Neural progenitor cell (in vitro differentiated cells): ENCODE measurements at places on chromosomes 6 and 20. TPM values are rescaled to one million over a fixed set of nuclear protein-coding genes. Genes with fewer than 3 reads are reported as not detected.

DEFB116 gene
- total RNA-seq = not detected in 2 replicates

TNNC2 gene
- 0.81 TPM in 1 of 2 replicates, not detected in the other for total RNA-seq

COL9A3 gene
- 10.5 and 34.8 TPM in 2 replicates for total RNA-seq

PDYN gene
- total RNA-seq = 0.12 and 0.30 TPM in 2 replicates

DNA sequence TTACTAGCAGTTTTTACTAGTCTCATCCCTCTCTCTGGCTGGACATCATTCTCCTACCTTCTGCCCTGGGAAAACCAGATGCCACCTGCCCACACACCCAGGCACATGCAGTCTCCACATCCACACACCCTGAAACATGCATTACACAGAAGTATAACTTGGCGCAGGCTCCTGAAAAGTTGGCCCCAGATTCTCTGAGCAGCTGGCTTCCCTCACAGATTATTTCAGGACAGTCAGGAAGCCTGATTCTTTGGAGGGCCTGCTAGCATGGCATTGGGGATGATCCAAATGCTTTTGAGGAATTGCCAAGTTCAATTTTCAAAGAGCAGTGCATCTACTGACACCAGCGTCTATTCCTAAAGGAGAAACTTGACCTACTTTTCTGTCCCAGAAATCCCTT, 27.8 kb upstream of the KIF16B start:
- DNase-seq = no peak

DNA sequence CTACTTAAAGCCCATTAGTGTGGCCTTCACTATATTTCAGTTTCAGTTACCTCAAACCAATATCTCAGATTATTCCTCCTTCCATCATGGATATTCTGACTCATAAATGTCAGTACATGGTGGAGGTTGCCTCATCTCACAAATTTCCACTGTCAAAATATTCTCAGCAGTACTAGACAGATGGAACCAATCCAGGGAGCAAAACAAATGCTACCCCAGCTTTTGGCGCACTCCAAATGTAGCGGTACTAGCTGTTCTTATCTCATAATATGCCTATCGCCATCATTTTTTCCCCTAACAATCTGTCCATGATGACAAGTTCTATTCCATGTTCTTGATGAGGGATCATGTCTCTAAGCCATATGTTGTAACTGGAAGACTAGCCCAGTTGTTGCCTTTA, 1026.1 kb downstream of the KIF16B start:
- DNase-seq = no peak

- DNase-seq = no peak
Observed at GRCh38 chr20:38883981-38884733, 42.1 kb upstream of the FAM83D start.

DNA sequence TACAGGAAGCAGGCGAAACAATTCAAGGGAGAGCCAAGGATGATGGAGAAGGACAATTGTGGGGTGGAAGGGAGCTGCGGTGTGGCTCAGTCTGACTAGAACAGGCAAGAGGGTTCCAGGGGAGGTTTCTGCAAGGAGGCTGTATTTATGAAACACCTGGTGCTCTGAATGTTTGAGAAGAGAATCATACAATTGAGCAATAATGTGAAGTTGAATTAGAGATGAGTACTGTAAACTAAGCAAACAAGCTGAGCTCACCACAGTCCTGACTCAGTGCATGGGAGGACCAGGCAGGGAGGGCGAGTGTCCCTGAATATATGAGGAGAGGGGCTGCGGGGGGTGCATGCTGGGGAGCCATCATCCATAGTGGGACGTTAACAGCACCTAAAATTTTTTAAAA, 279.7 kb downstream of the KIF16B start:
- DNase-seq = no peak

DNA sequence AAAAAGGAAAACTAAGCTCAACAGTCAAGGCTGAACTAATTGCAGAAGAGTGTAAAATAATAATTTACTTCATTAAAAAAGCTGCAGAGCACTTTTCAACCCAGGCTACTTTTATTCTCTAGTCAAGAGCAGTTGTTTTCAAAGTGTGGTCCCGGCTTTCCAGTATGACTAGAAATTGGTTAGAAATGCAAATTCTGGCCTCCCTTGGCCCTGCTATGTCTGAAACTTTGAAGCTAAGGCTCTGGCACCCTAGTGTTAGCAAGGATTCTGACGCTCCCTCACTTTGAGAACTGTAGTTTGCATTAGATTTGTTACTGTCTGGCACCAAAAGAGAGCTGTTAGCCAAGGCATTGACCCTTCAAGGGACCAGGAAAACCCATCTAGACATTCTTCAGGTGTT, 9.5 kb upstream of the NXT1 start:
- DNase-seq = no peak

- no peak for DNase-seq
Observed at GRCh38 chr6:41023114-41023513, 15.9 kb downstream of the UNC5CL start.

- no peak for DNase-seq
Observed at GRCh38 chr6:12804952-12805645, 88.5 kb downstream of the PHACTR1 start.

- no peak for DNase-seq
Observed at GRCh38 chr20:6034134-6034969, 19.5 kb downstream of the LRRN4 start.
